Stimulated activated CD8-positive, alpha-beta memory T cell treated with anti-CD3 and anti-CD28 coated beads, Interleukin-15, amount 100 ng/mL, for 24 hours (primary cell): ENCODE measurements at places on chromosomes 1 and 21.

GRCh38 chr1:15258833-15259621 is 12.0 kb downstream of the FHAD1 start:
- DNase-seq = no peak

DNA sequence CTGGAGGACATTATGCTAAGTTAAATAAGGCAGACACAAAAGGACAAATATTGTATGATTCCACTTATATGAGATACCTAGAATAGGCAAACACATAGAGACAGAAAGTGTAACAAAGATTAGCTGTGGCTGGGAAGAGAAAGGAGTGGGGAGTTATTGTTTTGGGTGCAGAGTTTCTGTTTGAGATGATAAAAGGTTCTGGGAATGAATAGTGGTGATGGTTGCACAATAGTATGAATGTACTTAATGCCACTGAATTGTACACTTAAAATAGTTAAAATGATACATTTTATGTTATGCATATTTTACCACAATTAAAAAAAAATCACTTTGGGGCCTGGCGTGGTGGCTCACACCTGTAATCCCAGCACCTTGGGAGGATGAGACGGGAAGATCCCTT is 21.2 kb upstream of the ERO1B start:
- no peak for DNase-seq

- DNase-seq = no peak
Observed at GRCh38 chr1:54115520-54115919, 37.3 kb downstream of the CDCP2 start.

GRCh38 chr1:224433701-224434672 is 610 bp downstream of the WDR26 start:
- DNase-seq = no peak

DNA sequence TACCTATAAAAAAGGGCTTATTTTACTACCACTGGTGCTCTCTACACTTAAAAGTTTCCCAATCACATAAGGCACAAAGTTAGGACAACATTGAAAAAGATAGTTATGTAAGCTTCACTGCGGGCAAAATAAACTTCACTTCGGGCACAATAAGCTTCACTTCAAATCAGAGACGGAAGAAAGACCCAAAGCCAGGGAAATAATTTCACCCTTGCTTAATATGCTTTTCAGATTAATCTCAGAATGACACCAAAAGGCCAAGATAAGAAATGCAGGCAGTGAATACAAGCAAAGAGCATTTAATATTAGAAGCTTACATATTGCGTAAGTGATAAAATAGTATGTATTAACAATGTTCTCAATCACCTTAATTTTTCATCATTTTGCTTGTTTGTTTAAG is 444.2 kb downstream of the SETD4 start:
- no peak for DNase-seq

DNA sequence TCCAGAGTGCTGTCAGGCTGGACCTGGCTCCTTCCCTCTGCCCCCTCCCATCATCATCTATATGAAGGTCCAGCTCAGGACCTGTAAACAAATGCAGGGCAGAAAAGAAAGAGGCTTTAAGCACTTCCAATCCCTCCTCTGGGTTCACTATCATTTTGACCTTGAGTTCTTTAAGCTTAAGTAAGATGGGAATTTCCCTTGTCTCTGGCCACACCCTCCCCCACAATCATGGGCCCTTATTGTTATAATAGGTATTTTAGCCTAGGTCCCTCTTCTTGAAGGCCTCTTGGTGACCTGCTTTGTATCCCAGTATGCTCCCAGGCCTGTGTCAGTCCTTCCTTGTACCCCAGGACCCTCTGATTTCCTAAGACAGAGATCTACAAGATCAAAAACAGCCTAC is 45.1 kb upstream of the EPS15 start:
- no peak for DNase-seq

- no peak for DNase-seq
Observed at GRCh38 chr1:186094172-186094571, 280.9 kb downstream of the TPR start.

- DNase-seq = no peak
Observed at GRCh38 chr1:220160027-220160426, 66.1 kb downstream of the IARS2 start.

GRCh38 chr1:193234530-193234929 is 48.1 kb upstream of the B3GALT2 start:
- DNase-seq = no peak

DNA sequence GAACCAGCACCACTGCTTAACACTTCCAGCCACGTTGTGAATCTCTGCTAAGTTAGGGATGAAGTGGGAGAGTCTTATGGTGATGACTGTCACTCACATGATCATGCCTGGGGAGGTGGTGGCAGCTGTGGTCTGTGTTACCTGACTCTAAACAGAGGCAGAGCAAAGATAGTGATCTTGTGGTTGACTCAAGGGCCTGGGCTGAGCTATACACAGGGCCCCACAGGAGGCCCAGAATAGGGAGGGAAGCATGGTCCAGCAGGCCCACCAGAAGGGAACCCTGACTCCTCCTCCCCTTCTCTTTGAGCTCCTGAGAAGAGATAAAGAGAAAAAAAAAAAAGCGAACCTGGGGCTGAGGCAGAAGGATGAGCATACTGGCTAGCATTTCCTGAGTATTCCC is 55.0 kb downstream of the PLXNA2 start:
- DNase-seq = no peak

- DNase-seq = no peak
Observed at GRCh38 chr21:29074007-29074376, 544 bp upstream of the CCT8 start.

GRCh38 chr1:61520401-61520800 is 204.5 kb downstream of the TM2D1 start:
- no peak for DNase-seq

DNA sequence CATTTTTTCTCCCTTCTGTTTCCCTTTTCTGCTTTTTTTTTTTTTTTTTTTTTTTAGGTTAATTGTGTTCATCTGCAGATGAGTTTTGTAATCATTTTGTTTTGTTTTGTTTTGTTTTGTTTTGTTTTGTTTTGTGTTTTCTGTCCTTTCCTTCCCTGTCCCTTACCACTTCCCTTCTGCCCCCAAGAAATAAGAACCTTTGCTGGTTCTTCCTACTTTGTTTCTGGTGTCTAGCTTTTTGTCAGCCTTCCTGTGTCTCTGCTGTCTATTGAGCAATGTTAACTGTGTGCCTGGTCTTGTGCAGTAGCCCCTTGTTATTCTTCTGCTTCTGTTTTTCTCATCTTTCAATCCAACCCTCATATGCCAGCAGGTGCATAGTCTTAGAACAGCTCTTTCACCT is 46.0 kb downstream of the MPZL1 start:
- DNase-seq = no peak

DNA sequence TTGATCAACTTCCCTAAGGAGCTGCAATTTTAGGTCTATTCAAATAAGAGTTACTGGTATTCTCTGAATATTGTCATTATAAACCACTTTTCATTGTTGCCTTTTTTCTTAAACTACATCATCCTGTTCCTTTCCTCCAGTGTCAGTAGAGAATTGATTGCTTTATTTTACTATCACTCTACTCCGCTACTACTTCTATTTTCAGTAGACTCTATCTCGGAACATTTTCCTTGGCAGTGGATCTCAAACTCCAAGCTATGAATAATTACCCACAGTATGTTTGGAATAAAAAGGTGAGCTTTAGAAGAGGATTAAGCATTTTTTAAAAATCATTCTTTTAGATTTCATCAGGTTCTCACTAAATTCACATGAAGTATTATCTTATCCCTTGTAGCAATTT is 224.9 kb downstream of the GREM2 start:
- no peak for DNase-seq

- DNase-seq = no peak
Observed at GRCh38 chr1:209382231-209383100, 201.0 kb upstream of the CAMK1G start.

- no peak for DNase-seq
Observed at GRCh38 chr21:20735257-20735656, 263.0 kb upstream of the NCAM2 start.

DNA sequence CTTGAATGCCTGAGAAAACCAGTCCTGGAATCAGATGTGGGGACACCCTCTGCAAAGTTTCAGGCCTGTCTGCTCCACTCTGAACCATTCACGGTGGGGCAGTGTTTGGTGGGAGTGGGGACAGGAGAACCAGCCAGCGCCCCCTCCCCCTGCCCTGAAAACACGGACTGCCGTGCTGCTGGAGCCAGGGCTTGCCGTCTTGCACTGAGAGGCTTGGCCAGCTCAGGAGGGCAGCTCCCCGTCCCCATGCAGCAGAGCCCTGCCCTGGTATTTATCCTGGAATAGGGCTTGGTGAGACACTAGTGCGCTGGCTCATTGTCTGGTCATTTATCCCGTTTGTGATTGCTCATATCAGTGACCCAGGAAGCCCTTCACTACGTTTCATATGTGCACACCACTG is 3.9 kb downstream of the S100B start:
- DNase-seq = no peak

DNA sequence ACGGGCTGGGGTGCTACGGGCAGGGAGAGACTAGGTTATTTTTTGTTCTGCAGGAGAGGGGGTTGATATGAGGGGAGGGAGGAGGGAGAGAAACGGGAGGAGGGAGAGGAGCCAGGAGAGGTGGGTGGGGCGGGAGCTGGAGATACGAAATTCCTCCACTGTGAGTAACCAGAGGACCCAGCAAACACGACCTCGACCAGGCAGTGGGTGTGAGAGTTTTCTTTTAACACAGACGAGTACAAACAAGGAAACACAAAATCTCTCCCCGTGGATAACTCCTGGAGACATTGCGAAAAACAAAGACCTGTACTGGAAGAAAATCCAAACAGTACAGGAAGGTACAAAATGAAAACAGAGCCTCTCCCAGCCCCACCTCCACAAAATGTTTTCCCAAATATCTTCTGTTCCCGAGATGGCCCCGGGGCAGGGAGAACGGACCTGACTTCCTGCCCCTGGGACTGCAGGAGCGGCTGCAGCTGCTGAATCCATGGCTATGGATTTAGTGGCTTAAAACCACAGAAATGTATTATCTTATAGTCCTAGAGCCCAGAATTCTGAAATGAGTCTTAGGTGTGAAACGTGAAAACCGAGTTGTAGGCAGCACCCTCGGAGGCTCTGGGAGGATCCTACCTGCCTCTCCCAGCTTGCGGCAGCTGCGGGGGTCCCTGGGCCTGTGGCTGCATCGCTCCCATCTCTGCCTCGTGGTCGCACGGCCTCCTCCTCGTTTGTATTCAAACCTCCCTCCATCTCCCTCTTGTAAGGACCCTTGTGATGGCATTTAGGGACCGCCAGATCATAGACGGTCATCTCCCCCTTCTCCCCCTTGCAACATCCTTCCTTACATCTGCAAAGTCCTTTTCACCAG is 82.2 kb downstream of the RIPK4 start:
- no peak for DNase-seq

DNA sequence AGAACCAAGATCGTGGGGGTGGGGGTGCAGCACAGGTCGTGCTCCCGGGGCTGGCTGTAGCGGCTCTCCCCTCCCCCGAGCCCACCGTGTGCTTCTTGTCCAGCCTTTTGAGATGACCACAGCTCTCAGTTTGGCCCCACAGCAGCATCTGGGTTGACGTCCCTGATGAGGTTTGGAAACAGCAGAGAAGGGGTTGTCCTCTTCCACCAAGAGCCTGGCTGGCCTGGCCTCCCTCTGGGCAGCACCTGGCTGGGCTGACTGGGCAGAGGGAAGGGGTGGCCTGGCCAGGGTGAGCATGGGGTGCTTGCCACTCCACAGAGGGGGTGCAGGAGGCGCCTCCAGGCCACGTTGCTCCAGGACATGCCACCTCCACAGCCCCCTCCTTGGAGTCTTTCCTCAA is 61.5 kb downstream of the SKI start:
- DNase-seq = no peak
